ENCODE measurements at places on chromosomes 13 and 19.

- DNase-seq, result no peak
Observed at GRCh38 chr19:48194844-48195830, 24.7 kb downstream of the ZSWIM9 start.

- no peak for DNase-seq
Observed at GRCh38 chr13:26653310-26653709, 95.8 kb downstream of the WASF3 start.

GRCh38 chr13:113489171-113489548 lies 1.4 kb downstream of the DCUN1D2 start:
- DNase-seq, result no peak

GRCh38 chr13:38147050-38147449 lies 202.6 kb upstream of the UFM1 start:
- no peak for DNase-seq

DNA sequence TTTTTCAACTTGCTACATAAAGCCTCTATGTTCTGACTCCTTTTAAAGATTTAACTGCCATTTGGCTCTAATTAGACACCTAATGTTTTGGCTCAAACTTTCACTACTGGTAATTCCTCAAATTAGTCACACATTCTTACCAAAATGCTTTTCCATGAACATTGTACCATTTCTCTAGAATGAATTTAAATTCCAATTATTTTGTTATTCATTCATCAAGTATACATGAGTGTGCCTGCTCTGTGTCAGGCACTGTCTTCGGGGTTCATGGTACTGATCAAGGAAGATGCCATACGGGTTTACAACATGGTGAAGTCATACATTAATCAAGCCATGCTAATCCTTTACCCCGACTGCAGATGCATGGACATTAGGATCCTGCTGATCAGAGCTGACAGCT lies 69.1 kb upstream of the POSTN start:
- no peak for DNase-seq

- DNase-seq, result no peak
Observed at GRCh38 chr19:14441041-14441938, 8.2 kb downstream of the PKN1 start.

DNA sequence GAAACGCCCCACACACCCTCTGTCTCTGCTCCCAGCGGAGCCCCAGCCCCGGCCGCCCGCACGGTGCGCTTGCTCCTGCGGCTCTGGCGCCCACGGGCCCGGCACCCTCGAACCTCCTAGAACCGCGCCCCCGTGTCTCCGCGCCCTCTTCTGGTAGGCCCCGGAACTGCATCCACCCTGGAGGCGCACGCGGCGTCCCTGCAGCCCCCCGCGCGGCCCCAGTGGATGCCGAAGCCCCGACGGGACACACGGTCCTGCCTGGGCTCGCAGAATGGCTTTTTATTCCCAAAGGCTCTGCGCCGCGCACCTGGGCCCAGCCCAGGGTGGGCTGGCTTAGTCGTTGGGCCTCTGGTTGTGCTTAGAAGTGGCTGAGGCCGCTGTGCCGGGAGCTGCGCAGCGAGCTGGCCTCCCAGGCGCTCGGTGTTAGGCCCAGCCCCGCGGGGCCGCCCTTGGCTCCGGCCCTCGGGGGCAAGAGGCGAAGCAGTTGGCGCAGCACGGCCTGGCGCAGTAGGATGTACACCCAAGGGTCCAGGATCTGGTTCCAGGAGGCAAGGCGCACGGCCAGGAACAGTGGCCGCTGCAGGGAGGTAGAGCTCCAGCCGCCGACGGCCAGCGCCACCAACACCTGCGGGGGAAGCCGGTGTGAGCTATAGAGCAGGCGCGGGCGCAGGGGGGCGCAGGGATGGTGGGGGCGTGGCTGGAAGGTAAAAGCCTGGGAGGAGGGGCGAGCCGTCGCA lies 2.8 kb downstream of the PTGER1 start:
- no peak for DNase-seq

- DNase-seq, result no peak
Observed at GRCh38 chr13:44620057-44620456, 43.9 kb upstream of the TSC22D1 start.
